ENCODE measurements at places on chromosomes 3 and 15.

GRCh38 chr3:178518660-178519396 is 17.4 kb upstream of the KCNMB2 start:
- DNase-seq: peak; percentile 13

DNA sequence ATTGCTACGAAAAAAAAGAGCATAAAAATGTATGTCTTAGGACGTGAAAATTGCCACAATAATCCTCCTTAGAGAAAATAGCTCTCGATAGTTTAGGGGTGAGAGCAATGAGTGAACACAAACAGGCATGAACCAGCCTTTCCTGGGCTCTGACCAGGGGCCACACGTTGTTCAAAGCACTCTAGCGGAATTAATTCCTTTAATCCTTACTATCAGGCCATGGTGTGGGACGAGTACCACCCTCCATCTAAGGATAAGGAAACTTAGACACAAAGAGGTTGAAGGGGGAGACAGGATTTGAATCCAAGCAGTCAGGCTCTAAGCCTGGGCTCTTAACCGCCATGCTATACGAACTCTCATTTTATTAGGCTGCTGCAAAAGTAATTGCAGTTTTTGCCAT is 81.9 kb upstream of the CACNA2D3 start:
- no peak for DNase-seq

DNA sequence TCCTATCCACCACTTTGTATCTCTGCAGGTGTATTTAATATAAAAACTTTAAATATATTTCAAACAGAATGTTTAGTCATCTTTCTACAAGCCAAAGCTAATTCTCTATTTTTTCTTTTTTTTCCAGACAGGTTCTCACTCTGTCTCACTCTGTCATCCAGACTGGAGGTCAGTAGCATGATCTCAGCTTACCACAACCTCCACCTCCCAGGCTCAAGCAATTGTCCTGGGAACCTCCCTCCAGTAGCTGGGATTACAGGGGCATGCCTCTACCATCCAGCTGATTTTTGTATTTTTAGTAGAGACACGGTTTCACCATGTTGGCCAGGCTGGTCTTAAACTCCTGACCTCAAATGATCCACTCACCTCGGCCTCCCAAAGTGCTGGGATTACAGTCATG is 202.6 kb downstream of the VGLL3 start:
- peak; percentile 55 for DNase-seq

GRCh38 chr15:45703670-45704328 is 69.0 kb downstream of the SQOR start:
- DNase-seq: no peak

GRCh38 chr3:178182337-178182779 is 353.9 kb upstream of the KCNMB2 start:
- DNase-seq: no peak

DNA sequence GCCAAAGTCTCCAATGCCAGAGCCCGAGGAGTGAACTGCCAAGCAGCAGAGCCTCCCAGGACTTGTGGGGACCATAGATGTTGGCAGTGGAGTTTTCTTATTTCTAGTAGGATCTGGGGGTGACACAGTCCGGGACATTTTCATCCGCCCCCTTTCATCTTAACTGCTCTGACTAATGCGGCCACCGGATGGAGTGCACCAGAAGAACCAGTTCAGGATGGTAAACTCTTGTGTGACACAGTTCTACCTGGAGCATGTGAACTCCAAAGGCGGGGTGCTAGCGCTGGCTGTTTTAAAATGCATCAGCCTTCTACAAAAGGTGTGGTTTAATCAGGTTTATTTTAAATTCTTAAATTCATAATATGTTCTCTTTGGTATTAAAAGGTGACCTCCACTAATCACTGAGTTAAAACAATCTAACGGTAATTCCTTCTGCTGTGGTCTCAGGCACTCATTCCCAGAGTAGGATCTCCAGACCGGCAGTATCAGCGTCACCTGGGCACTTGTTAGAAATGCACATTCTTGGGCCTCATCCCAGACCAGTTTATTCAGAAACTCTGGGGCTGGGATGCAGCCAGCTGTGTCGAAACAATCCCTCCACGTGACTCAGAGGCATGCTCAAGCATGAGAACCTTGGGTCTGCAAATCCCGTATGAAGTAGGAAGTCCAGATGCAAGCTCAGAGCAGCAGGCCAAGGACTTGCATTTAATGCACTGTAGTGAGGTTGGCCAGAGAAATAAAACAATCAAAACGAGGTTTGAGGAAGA is 105.5 kb downstream of the GABRB3 start:
- peak; percentile 53 for DNase-seq

DNA sequence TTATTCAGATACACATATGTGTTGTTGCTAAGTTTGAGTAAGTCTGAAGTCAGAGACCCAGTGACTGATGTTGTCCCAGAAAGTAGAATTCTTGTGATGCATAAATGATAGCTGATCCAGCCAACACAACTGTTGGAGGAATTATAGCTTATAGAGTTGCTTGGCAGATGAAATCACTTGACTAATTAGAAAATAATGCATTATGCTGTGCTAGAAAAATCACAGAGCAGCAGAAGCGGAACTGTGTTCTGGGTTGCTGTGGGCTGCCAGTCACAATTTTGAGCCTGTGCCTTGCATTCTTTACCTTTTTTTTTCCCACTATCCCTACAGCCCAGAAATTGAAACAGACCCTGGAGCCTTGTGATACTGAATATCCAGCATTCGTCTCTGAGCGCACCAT is 90.0 kb upstream of the LRTM1 start:
- no peak for DNase-seq

DNA sequence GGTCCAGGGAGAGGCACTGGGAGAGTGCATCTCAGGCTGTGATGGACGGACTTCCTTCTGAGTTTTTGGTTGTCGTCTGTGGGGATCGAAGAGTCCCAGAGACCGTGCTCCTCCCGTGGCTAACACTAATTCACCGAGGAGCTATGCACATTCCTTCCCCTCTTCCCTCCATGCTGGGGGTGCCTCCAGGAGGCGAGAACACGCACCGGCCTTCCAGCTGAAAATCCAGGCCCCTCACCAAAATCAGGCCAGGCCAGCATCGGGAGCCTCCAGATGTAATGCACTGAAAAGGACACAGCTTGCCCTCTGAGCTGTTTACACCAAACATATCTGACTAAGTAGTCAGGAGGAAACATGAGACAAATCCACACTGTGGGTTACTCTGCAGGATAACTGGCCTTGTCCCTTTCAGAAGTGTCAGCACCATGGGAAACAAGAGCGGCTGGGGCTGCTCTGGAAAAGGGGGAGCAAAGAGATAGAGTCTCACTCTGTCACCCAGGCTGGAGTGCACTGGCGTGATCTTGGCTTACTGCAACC is 5.5 kb downstream of the RNU5B-1 start:
- no peak for DNase-seq

DNA sequence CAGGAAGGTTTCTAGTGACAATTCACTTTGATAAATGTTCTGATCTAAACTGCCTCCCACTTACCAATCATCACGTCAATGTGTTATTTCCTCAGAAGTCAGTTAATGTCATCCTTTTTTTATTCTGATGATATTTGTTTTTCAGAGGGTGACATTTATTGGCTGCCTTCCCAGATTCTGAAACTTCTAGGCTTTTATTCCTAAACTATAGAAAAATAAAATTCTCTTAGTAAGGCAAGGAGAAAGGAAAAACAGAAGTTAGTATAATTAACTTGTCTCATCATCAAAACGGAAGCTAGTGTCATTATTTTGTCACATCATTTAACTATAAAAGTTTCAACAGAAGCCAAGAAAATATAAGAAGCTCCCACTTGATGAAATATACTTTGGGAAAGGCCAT is 100.0 kb upstream of the C3orf80 start:
- DNase-seq: no peak

DNA sequence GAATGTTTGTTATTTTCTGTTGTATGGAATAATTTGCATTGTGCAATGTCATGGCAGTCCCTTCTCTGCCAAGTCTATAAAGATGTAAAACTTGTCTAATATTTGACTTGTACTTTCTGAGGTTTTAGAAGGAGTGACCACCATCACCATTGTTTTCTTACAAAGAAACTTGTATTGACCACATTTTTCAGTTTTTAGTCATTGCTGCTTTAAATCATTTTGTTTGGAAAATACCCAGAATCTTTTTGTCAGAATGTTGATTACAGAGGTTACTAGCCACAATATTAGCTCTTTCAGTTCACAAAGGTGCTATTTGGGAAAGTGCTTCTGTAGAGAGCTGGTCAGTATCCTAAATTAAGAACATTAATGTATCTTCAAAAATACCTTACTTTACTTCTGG is 532.4 kb upstream of the GBE1 start:
- no peak for DNase-seq

- peak; percentile 58 for DNase-seq
Observed at GRCh38 chr3:65597226-65597951, 441.3 kb downstream of the MAGI1 start.

DNA sequence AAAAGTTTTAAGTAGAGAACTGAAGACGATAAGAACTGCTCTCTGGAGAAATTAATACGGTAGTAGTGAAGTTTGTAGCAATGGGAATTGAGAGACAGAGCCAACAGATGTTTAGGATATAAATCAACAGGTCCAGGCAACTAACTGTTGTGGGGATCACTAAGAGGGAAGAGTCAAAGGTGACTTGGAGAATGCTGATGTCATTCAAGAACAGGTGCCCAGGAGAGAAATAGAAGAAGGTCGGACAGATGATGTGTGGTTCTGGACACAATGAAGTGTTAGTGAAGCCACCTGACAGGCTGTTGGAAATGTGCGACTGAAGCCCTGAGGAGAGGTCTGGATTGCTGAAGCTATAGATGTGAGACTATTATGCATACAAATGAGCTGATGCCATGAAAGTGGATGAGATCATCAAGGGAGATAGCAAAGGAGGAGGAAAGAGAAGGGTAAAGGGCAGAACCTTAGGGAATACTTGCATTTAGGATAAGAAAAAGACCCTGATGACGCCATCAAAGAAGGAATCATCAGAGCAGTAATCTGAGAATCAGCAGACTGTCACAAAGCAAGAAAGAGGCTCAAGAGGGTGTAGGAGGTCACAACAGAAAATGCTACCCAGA is 183.7 kb downstream of the FRMD5 start:
- no peak for DNase-seq

DNA sequence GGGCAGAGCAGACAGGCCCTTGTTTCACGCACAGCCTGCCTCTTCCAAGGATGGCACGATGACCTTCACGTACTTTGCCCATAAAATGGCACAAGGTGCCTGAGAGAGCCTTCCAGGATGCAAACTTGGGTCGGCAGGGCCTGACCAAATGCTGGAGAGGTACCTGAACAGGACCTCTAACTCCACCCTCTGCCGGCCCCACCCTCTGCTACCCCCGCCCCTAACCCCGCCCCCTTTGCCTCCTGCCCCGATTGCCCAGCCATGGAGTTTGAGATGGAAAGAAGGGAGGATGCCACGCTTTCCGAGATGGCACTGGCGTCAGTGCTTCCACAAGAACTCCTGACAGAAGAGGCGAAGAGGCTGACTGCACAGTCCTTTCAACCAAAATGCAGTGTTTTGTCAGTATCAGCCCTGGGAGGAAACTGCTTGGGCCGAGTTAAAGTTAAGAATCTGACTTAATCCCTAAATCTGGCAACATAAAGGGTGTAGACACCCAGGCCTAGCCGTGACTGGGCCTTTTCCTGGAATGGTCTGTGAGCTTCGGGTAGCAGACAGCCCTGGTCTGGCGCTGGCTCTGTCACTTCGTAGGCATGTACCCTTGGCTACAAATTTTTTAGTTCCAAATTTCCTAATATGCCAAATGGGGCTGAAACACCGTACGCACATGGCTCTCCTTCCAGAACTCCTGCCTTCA is 230.3 kb upstream of the RGMA start:
- no peak for DNase-seq

GRCh38 chr15:20358066-20358778 is 183.4 kb downstream of the GOLGA6L6 start:
- no peak for DNase-seq

DNA sequence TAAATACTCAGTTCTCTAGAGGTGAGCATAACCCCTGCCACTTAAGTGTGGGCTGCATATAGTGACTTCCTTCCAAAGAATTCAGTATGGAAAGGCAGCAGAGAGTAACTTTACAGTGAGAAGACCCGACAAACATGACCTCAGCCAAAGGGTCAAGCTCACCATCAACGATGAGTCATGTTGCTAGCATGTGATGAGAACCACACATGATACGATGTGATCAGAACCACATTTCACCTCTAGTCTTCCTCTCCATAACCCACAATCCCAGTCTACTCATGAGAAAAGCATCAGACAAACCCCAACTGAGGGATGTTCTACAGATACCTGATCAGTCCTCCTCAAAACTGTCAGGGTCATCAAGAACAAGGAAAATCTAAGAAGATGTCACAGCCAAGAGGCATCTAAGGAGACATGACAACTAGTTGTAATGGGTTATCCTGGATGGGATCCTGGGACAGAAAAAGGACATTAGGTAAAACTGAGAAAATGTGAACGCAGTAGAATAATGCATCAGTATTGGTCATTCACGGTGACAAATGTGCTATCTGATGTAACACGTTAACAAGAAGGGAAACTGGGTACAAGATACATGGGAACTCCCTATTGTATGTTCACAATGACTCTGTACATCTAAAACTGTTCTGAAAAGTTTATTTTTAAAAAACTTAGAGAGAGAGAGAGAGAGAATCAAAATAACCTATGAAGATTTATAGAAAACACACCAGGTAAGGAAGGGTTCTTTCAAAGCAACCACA is 28.3 kb downstream of the SEC61A1 start:
- DNase-seq: peak; percentile 95

- DNase-seq: no peak
Observed at GRCh38 chr15:43144512-43144911, 11.1 kb downstream of the TMEM62 start.

DNA sequence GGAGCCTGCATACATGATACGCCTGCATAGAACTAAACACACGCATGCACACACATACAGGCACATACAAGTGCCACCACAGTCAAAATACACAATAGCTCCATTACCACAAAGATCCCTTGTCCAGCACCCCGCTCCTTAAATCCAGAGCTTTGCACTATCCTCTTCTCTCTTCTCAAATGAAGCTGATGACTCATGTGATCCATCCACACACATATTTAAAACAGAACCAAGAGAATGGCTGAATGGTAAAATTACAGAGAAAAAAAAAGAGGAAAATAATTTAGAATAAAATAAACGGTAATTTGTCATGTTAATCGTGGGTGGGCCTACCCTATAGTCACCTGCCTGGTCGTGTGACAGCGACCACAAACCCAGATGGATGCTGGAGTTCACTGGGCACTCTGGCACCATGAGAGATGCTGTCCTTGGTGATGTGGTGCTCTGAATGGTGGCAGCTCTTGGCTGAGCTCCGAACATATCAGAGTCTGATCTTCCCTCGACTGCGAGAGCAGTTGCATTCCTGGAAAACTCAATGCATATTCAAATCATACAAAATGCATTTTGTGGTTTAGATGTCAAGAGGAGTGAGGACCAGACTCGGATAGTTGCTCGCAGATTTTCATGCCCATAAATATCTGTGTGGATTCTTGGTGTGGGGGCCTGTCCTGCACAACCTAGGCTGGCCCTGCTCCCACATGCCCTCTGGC is 8.9 kb downstream of the IQSEC1 start:
- no peak for DNase-seq

Data from kidney tubule cell (primary cell).